ENCODE measurements at places on chromosomes 11 and 22.

- peak; percentile 8 for DNase-seq
Measured at GRCh38 chr11:83835423-83835822, 549.3 kb upstream of the CCDC90B start.

DNA sequence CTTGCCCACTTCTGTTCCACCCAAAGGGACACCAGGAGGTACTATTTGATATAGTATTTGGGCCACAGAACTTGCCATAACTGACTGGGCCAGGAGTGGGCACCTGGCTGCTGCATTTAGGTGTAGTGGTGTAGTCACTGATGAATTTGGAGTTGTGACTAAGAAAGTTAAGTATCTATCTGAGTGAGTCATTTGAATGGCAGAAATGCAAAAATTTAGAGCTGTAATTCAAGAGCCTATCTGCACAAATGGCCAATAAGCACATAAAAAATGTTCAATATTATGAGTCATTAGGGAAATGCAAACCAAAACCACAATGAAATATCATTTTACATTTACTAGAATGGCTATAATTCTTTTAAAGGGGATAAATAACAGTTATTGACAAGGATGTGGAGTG, 14.7 kb downstream of the GLYATL2 start:
- no peak for DNase-seq

DNA sequence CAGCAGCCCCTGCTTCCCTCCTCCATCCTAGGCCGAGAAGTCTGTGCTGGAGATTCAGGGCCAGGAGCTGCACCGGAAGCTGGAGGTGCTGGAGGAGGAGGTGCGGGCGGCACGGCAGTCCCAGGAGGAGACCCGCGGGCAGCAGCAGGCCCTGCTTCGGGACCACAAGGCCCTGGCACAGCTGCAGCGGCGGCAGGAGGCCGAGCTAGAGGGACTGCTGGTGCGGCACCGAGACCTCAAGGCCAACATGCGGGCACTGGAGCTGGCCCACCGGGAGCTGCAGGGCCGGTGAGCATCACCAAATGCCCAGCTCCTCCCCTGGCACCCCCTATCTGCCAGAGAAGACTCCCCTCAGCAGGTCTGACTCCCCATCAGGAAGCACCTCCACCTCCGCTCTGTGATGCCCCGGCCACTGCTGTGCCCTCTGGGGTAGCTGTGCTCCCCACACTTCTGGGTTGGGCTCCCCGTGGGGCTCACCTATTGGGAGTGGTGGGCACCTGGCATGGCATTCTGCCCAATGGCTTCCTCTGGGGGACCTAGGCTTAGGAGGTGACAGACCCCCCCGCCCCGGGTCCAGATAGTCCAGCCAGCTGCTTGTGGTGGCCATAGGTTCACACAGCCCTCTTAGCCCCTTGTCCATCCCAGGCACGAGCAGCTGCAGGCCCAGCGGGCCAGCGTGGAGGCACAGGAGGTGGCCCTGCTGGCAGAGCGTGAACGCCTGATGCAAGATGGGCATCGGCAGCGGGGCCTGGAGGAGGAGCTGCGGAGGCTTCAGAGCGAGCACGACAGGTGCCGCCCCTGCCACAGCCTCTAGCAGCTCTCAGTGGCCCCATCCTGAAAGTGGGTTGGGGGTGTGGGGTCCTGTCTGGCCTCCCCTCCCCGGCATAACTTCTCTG, 6.6 kb upstream of the RPS6KA4 start:
- DNase-seq: no peak

DNA sequence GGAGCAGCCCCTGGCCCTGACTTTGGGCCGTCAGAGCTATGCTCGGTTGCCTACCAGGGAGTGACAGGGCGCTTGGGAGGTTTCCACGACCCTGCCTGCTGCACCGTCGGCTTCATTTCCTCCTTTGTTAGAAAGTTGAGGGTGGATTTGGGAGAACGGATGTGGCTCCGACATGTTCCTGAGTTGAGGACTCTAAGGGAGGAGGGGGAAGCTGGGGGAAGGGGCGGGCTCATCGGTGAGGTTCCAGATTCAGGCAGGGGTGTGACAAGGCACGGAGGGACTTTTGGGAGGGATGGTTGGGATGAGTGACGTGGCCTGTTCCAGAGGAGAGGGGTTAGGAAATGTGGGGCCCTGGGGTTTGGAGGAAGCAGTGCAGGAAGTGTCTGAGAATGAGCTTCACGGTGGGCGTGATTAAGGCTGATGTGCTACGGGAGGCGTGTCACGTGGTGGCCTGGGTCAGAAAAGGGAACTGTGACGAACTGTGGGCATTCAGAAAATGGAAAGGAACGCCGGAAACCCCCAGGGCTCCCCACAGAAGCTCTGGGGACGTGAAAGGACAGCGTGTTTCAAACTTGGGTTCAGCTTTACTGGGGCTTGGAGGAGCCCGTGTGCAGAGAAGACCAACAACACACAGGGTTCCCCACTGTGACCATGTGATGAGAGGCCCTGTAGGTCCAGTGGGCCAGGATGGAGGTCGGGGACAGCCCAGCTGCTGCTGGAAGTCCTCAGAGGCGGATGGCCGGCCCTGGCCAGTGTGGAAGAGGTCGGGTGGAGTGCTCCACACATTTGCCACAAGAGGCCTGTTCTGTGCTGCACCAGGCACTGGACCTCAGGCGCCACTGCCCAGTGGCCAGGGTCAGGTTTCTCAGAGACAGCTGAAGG, 2.8 kb downstream of the PARVB start:
- DNase-seq: peak; percentile 90

- DNase-seq: no peak
Measured at GRCh38 chr22:42470366-42471082, 38.3 kb upstream of the NFAM1 start.

GRCh38 chr11:44797886-44798606, 71.3 kb downstream of the TSPAN18 start:
- DNase-seq: no peak

- no peak for DNase-seq
Measured at GRCh38 chr11:115625502-115625901, 121.3 kb upstream of the CADM1 start.

DNA sequence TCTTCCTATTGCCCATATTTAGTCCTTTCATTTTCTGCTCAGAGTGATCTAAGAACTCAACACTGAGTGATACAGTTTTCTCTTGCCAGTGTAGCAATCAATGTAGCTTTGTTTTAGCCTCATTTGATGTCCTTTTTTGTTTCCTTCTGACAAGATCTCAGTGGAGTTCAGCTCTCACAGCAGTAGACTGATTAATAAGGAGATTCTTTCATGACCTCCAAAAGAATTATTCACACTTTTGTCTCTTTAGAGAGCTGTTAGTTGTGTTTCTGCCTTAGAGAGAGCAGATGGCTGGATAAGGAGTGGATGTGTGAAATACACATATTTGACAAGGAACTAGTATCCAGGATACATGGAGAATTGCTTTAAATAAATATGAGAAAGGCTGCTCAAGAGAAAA, 6.6 kb upstream of the TMEM225 start:
- no peak for DNase-seq

DNA sequence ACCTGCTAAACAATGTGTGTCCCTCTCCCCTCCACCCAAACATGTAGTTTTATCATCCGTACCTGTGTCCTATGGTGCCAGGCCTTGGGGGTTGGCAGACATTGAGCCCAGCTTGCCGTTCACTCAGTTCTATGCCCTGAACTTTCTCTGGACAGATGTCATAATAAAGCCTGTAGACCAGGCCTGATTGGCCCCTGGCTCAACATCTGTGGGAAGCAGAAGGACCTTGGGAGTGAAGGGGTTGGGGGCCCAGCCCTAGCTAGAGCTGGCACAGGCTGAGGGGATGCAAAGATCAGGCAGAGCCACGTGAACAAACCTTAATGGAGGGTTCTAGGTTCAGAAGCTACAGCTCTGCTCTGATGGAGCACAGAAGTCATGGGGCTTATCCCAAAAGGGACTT, 600.6 kb downstream of the BUD13 start:
- DNase-seq: no peak
